Adipose tissue (tissue), 3 donors: ENCODE measurements at places on chromosomes 6 and 20. TPM values are rescaled to one million over a fixed set of nuclear protein-coding genes. Genes with fewer than 3 reads are reported as not detected.

TCF21 gene
- polyA plus RNA-seq: 4.3 TPM

PHF1 gene
- 106 TPM for polyA plus RNA-seq

RNF39 gene
- polyA plus RNA-seq: 1.0 TPM

SLC26A8 gene
- polyA plus RNA-seq: not detected

OPN5 gene
- polyA plus RNA-seq: not detected

RIMS4 gene
- polyA plus RNA-seq: 0.19 TPM

TEAD3 gene
- 18.7 TPM for polyA plus RNA-seq

ZBP1 gene
- 0.15 TPM for polyA plus RNA-seq
